ENCODE measurements at places on chromosomes 6 and 20.

GRCh38 chr20:45970646-45971424 lies 1.2 kb downstream of the ZNF335 start:
- no peak for DNase-seq

DNA sequence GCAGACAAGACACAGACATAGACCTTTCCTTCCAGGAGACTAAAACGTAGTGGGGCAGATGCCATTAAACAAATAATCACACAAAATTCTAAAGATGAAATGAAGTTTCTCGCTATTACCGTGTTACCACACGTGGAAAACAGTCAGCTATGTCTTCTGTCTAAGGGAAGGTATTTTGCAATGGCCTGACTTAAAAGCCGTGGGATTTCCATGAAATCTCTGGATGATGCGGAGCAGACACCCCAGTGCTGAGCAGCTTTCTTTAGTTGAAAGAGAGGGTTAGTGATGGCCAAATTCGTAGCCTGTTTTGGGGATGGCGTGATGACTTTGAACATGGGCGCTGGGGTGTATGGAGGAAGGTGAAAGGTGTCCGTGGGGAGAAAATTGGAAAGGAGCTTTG lies 281.8 kb downstream of the NRN1 start:
- DNase-seq: no peak

DNA sequence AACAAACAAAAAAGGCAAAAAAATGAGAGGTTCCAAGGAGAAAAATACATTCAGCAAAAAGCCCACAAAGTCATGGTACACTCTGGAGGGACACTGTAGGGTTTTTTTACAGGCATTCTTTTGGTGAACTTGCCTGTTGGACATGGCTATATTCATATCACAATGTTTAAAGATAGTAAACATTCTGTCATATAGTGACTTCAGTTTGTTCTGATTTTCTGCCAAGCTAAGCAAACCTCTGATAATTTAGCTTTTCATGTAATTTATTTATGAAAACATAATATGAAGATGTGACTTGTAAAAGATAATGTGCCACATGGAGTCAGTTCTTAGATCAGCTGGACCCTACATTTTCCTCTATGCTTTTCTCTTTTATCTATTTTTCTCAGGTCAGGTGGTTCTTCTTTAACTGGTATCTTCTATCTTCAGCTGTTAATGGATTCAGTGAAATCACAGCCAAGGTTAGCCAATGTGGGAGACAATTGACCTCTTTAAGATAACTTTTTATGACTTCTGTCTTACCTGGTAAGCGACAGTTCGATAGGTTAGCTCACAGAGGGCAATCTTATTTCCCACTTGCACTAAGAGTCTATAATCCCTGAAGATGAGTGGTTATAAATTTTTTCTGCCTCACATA lies 87.9 kb downstream of the ADGRB3 start:
- no peak for DNase-seq

DNA sequence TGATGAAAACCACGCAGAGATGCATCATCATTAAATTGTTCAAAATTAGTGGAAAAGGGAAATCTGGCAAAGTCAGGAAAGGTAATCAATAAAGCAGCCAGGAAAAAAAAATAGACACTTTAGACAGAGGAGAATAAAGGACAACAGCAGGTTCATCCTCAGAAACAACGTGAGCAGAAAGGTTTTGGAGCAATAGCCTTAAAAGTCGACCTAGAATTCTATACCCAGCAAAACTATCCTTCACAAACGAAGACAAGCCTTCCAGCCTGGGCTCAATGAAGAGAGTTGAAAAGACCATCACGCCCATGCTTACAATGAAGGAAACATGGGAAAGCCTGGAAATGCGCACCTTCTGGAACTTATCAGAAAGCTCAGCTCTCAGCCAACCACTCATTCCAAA lies 24.7 kb upstream of the CHRNA4 start:
- DNase-seq: no peak

DNA sequence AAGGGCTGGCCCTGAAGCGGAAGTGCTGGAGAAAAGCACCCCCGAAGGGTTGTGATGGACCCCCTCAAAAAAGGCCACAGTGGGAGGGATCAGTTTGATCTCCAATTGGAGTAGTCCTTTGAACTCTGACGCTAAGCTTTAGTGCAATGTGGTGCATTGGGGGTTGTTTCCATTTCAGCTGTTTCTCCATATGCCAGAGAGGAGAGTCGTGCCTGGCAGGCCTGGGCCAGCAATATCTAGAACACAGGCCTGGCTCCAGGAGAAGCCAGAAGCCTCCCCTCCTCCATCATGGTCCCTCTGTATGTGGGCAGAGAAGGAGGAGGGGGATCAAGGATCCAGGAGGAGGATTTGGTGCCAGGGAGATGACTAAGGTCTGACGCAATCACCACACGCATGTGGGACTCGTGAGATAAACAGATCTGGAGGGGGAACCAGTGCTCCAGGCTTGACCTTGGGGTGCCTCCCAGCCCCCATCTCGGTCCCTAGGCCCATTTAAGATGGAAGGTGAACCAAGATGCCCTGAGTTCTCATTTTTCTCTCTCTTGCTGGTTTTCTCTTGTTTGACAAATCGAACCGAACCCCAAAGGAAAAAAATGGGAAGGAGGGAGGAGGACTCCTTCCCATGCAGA lies 517.4 kb upstream of the JARID2 start:
- DNase-seq: no peak

DNA sequence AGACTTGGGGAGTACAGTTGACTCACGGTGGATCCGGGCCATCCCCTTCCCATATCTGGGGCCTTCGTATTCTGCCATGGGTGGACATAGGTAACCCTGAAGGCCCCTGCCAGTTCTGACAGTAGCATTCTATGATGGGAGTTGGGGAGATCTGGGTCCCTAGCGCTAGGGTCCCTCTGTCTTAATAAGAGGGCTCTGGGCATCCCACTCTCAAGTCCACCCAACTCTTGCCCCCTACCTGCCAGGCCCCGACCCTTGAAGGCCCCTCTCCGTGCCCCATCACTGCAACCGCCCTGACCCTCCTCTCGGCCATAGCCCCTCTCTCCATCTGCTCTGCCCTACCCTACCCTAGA lies 6.5 kb upstream of the CAPN11 start:
- no peak for DNase-seq

DNA sequence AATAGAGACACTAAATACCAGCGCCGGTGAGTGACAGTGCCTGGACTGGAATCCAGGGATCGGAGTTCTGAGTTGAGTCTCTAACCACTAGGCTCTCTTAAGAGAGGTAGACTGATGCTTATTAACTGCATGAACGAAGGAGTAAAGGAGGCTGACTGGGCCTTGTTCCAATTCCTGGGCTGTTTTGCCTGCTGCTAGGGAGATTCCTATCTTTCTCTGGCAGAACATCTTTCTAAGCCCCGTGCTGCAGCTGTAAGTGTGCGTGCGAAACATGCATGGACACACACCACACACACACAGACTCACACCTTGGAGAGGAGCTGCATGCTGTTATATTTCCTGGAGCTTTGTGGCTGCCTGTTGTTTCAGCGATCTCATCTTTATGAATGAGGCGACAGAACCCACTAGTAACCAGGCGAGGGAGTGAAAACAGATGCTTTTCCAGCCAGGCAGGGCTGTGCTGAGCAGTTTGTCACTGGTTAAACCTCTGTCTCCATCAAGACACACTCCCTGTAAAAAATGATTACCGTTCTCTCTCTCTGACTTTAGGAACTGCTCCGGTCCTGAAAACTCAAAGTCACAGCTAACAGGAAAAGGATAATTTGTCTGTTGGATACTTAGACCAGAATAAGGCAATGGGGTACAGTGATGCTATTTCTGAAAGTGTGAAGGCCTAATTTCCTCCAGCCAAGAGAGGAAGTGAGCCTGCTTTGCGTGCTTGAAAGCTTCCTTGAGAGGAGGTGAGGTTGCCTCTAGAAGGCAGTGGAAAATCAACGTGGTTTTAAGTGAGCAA lies 157.4 kb upstream of the ZNF217 start:
- no peak for DNase-seq

DNA sequence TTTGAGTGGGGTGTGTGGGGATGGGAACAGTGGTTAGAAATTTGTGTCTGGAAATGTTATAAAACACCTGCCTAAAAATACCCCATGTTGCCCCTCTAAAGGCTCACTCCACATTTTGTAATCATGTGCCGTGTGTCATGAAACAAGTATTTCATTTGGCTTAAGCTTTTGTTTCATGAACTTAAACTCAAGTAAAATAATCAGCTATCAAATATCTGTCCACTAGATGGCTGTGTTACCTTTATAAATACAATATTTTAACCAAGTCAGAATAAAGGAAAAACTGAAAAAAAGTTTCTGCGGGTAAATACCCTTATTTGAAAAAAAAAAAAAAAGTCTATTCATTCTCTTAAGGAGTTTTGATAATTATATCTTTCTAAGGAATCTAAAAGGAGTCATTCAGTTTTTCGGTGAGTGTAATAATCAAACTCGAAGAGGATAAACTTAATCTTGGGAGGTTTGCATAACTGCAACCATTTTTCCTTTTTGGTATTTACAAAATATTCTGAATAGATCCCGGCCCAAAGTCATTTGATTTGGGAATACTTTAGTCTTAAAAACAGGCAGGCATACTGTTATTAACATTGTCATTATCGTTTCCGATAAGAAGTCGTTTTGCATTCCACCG lies 29.9 kb upstream of the MTRF1L start:
- DNase-seq: no peak

DNA sequence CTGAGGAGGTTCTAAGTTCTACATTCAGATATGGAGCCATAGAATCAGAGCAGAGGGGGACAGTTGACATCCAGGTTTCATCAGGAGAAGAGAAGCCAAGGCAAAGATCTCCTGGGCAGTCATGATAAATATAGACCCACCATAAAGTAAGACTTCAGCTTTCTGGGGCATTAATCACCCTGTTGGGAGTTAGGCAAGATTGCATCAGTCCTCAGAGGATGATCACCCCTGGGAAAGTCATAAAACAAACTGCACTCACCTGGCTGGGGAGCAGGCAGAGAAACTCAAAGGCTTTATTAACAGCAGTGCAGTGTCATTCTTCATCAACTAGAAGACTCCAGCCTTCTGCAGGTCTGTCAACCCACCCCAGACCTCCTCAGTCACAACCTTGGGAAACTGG lies 301.3 kb upstream of the JARID2 start:
- no peak for DNase-seq

- no peak for DNase-seq
Measured at GRCh38 chr20:38222231-38222922, 38.2 kb downstream of the KIAA1755 start.

DNA sequence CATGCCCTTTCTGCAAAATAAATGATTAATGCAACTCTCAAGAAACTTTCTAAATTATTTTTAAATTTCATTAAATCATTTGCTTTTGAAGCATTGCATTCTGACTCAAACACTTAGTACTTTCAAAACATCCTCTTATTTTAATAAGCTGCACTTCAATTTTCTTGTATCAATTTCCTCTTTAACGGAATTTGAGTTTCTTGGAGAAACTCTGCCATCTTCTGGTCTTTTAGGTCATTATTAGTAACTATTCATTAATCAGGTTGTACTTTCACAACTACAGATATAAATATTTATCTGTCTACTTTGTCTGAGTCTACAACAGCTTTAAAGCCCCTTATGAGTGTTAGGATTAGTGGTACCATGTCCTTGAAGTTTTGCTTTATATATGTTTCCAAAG lies 30.2 kb downstream of the TMX4 start:
- DNase-seq: no peak

GRCh38 chr6:41704028-41704427 lies 31.4 kb downstream of the TFEB start:
- no peak for DNase-seq

DNA sequence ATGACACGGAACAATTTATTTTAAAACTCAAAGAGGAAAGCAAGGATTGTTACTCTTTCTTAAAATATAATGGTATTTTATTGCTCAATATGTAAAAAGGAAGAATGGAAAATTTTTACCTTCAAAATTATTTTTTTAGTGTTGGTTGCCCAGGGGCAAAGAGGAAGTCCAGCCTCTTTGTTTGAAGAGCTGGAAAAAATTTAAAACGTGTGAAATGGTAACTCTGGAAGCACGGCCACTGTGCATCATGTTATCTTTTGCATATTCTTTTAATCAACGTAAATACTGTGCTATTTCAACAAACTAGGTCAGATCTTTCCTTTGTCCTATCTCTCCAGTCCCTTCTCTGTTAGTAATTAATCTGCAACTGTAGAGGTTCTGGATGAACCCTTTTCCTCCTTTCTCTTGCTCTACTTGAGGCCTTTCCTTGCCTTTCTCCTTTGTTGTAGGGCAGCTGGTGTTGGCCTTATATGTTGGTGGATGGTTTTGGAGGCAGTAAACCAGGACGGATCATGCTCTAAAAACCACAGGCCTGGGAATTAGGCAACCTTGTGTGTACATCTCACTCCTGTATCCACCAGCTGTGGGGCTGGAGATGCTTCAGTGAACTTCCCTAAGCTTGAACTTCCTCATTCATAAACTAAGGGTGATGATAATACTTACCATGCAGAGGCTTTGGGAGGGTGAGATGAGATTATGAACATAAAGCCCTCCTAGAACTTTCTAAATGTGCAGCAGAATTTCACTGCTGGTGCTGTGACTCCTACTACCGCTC lies 143.3 kb downstream of the PRL start:
- no peak for DNase-seq

DNA sequence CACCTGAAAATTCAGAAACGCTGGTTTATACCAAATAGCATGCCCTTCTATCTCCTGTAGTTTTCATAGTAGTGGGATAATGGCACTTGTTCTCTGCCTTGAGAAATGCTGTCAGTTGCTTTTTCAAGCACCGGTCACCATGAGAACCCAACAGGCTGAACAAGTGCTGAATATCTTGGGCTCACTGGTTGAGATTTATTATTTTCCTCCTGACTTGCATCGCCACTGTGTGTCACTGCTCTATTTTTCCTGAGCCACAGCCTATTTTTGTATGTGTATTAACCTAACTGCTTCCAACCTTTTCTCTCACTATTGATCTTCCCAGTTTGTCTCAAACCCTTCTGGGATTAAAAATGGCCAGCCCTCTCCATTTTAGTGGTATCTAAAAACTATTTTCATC lies 71.9 kb downstream of the OPN5 start:
- no peak for DNase-seq

- no peak for DNase-seq
Measured at GRCh38 chr6:143136647-143137046, 76.0 kb downstream of the AIG1 start.

- no peak for DNase-seq
Measured at GRCh38 chr6:148169706-148170105, 172.9 kb upstream of the SASH1 start.

GRCh38 chr6:118387921-118388701 lies 160.0 kb upstream of the PLN start:
- DNase-seq: peak; percentile 76

- DNase-seq: no peak
Measured at GRCh38 chr6:33975661-33976436, 170.0 kb downstream of the GRM4 start.

DNA sequence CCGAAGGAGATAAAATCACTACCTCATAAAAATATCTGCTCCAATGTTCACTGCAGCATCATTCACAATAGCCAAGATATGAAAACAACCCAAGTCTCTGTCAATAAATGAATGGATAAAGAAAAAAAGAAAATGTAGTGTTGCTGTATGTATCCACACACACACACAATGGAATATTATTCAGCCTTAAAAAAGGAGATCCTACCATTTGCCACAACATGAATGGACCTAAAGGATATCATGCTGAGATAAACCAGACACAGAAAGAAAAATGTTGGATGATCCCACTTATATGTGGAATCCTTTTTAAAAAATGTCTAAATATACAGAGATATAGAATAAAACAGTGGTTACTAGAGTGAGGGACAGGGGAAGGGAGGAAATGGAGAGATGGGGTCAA lies 192.2 kb upstream of the TAB2 start:
- no peak for DNase-seq
